ENCODE measurements at places on chromosomes 6 and 20.

DNA sequence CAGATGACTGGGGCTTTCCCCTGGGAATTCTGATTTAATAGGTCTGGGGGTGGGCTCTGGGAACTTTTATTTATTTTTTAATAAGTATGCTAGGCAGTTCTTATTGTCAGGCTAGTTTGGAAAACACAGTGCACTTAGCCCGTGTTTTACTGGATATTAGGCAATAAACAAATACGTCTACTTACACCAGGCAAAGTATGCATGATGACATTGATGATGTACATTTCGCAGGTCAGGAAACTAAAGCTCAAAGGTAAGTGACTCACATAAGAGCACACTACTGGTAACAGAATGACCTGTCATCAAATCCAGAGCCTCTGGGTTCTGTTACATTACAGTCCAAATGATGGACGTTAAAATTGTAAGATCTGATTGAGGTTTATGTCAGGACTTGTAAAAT, 144.4 kb upstream of the EXOC2 start:
- no peak for DNase-seq

GRCh38 chr20:16712511-16712947, 17.3 kb upstream of the SNRPB2 start:
- no peak for DNase-seq

GRCh38 chr6:163579880-163580295, 165.4 kb downstream of the QKI start:
- no peak for DNase-seq

GRCh38 chr20:51484141-51484815, 58.2 kb downstream of the NFATC2 start:
- DNase-seq = no peak

DNA sequence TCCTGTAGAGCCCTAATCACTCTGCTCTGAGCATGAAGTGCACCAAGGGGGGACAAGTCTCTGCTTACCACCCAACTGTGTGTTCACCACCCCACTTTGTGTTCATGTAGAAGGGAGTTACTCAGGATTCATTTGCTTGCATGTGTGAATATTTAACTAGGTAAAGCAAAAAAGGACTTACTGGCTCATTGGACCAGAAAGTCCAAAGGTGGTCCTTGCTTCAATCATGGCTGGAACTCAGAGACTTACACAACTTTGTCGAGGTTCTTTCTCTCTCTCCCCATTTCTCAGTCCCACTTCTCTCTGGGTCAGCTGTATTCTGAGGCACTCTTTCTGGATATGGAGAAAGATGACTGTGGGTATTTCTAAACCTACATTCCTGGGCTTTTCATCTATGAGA, 4.0 kb downstream of the TMEM200A start:
- DNase-seq = no peak

Measured in GDM1 (cell line).